ENCODE measurements at places on chromosomes 7 and 10. TPM values are rescaled to one million over a fixed set of nuclear protein-coding genes. Genes with fewer than 3 reads are reported as not detected.

- H3K4me3 ChIP-seq: peak overlapping the region; percentile 24
- H3K27me3 ChIP-seq: no peaks in the 10 kb centered on the region
- H3K36me3 ChIP-seq: peaks cover 3% of the 10 kb centered on the region
Observed at GRCh38 chr10:80459047-80459865, 5.1 kb downstream of the TSPAN14 start.

DNA sequence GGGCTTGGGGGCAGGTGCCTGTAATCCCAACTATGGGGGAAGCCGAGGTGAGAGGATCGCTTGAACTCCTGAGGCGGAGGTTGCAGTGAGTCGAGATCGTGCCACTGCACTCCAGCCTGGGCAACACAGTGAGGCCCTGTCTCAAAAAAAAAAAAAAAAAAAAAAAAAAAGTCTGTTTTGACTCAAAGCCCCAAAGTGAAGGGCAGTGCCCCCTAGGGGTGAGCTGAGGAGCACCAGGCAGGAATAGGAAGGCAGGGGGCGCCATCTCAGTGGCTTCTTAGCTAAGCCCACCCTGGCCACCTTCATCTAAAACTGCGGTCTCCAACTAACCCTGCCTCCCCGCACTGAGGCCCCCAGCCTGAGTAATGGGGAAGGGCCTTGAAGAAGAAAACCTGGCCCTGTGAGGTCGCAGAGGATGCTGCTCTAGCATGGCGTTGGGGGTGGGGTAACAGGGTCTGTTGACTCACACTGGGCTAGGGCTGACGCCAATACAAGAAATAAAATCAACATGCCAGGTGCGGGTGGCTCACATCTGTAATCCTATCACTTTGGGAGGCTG is 9.8 kb downstream of the PODXL start:
- peaks cover 11% of the 10 kb centered on the region for H3K27me3 ChIP-seq
- peaks cover 24% of the 10 kb centered on the region for H3K4me1 ChIP-seq
- no peak overlapping the region for H3K4me3 ChIP-seq
- H3K27ac ChIP-seq: no peak overlapping the region

DNA sequence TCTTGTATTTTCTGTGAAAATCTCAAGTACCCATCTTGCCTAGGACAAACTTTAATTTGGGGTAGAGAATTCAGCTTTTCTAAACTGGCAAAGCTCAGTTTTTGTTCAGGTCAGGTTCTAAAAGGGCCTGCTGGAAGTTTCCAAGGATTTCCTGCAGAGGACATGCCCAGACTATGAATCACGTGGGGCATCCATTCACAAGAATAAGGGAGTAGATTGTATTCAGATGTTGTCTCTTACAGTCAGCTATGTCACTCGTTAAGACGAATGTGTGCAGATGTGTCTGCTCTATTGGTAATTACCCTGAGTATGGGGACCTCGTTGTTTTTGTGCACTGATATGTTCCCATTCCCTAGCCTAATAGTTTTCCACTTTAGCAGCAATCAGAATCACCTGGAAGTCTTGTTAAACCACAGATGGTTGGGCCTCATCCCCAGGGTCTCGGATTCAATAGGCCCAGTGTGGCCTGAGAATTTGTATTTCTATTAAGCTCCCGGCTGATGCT is 81.0 kb upstream of the ITPRID1 start:
- H3K4me3 ChIP-seq: no peak overlapping the region
- H3K4me1 ChIP-seq: no peaks in the 10 kb centered on the region
- no peaks in the 10 kb centered on the region for H3K27me3 ChIP-seq
- H3K27ac ChIP-seq: no peak overlapping the region
- no peak for DNase-seq

- no peak overlapping the region for H3K27ac ChIP-seq
- no peak for DNase-seq
- no peak overlapping the region for H3K4me3 ChIP-seq
- H3K27me3 ChIP-seq: no peaks in the 10 kb centered on the region
- no peaks in the 10 kb centered on the region for H3K36me3 ChIP-seq
- H3K4me1 ChIP-seq: peaks cover 25% of the 10 kb centered on the region
Observed at GRCh38 chr7:149085866-149086265, 4.7 kb downstream of the ZNF786 start.

The ABCF2 gene
- 43.0 TPM for total RNA-seq

GRCh38 chr10:46546591-46547540 is 9.6 kb downstream of the GPRIN2 start:
- no peak overlapping the region for H3K27ac ChIP-seq
- DNase-seq: no peak
- no peak overlapping the region for H3K4me3 ChIP-seq
- no peaks in the 10 kb centered on the region for H3K36me3 ChIP-seq

The GPR15LG gene
- total RNA-seq: not detected

GRCh38 chr10:6711408-6711841 is 131.3 kb upstream of the PRKCQ start:
- no peaks in the 10 kb centered on the region for H3K36me3 ChIP-seq
- no peak for DNase-seq

The JCAD gene
- 0.04 TPM for total RNA-seq

GRCh38 chr7:47710201-47710935 is 128.5 kb upstream of the TNS3 start:
- H3K4me3 ChIP-seq: no peak overlapping the region
- H3K4me1 ChIP-seq: peaks cover 10% of the 10 kb centered on the region
- no peak overlapping the region for H3K27ac ChIP-seq
- DNase-seq: no peak
- H3K36me3 ChIP-seq: no peaks in the 10 kb centered on the region

DNA sequence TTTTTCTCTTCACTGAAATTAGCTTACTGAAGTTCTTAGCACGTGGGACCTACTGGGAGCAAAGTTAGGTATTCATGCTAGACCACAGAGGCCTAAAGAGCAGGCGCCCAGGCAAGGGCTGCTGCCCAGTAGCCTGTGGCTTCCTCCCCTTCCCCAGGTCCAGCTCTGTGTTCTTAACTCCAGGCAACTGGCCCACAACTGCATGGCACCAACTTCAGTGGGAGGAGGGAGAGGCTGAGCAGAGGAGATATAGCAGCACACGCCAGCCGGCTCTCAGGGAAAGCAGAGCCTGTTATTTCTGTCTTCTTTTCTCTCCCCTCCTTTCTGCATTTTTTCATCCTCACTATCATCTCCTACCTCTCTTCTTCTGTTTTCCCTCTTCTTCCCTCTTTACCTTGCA is 67.4 kb downstream of the PCGF5 start:
- no peak overlapping the region for H3K27ac ChIP-seq
- 0 out of 2 replicates have a peak, but pooled peaks cover 1% of the 10 kb centered on the region for H3K27me3 ChIP-seq
- no peak for DNase-seq
- no peaks in the 10 kb centered on the region for H3K4me1 ChIP-seq
- H3K36me3 ChIP-seq: no peaks in the 10 kb centered on the region

Data from HepG2 (cell line).